ENCODE measurements at places on chromosomes 1 and 21. TPM values are rescaled to one million over a fixed set of nuclear protein-coding genes. Genes with fewer than 3 reads are reported as not detected.

DNA sequence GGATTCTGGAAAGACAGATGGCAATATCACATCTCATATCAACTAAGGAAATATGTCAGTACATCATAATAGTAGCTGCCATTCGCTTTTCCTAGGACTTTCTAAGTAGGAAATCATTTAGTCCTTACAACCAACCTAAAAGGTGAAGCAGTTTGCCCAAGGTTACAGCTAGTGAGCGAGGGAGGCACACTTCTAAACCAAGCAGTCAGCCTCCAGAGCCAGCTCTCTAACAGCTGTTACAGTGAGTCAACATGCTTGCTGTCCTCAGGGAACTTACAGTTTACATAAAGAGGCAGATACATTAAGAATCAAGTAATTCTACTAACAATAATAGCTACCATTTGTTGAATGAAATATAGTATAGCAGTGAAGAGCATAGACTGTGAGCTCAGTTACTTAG, 57.1 kb downstream of the GIPC2 start:
- peak overlapping the region; percentile 20 for H3K27ac ChIP-seq
- DNase-seq, result peak; percentile 32
- H3K27me3 ChIP-seq, result no peaks in the 10 kb centered on the region
- H3K36me3 ChIP-seq, result no peaks in the 10 kb centered on the region
- no peak overlapping the region for H3K4me3 ChIP-seq
- H3K4me1 ChIP-seq, result peaks cover 6% of the 10 kb centered on the region

DNA sequence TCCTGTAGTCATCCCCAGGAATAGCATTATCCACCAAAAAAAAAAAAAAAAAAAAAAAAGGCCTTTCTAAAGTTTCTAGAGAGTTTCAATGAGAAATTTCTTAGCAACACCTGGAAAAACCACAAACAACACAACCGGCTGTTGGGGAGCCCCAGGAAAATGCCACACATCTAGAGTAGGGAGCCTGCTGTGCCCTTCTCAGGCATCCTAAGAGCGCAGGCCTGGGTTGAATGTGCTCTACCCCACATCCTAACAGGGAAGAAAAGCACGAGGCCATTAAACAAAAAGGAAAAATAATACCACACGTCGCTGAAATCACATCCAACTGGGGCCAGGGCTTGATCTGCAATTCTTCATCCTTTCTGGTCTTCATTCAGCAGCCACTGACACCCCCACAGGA, 367.5 kb downstream of the TGFB2 start:
- no peaks in the 10 kb centered on the region for H3K36me3 ChIP-seq
- H3K27ac ChIP-seq, result no peak overlapping the region
- no peak for DNase-seq
- H3K4me3 ChIP-seq, result no peak overlapping the region
- H3K4me1 ChIP-seq, result peaks cover 7% of the 10 kb centered on the region
- no peaks in the 10 kb centered on the region for H3K27me3 ChIP-seq

KCNA2 gene
- under 0.01 TPM for total RNA-seq

RNU1-4 gene
- under 0.01 TPM for total RNA-seq

DNA sequence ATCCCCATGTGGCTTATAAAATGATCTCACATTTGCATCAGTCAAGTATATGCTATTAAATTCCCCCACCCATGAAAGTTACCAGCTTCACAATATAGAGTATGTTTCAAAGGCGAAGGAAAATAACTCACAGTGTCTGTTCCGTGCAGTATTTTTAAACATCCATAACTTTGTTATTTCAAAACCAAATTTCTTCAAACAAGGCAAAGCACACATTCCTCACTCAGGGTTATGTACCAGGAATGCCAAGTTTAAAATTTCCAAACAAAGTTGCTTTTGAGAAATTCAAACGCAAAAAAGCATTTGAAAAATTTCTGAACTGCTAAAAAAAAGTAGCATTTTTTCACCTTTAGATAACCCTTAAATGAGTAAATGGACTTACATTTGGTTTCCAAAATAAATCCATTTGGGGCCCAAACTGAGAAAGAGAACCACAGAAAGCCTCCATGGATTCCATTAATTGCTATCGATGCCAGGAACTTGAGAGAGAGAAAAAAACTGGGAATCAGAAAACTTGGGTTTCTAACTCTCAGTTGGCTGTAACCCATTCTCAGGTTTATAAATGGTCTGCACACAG, 149.5 kb downstream of the SLC30A10 start:
- H3K27ac ChIP-seq, result peak overlapping the region; percentile 99
- no peaks in the 10 kb centered on the region for H3K27me3 ChIP-seq
- no peaks in the 10 kb centered on the region for H3K36me3 ChIP-seq
- H3K4me3 ChIP-seq, result no peak overlapping the region
- peak; percentile 31 for DNase-seq
- peaks cover 6% of the 10 kb centered on the region for H3K4me1 ChIP-seq

PTCH2 gene
- under 0.01 TPM for total RNA-seq

ANKRD65 gene
- total RNA-seq, result not detected

DNA sequence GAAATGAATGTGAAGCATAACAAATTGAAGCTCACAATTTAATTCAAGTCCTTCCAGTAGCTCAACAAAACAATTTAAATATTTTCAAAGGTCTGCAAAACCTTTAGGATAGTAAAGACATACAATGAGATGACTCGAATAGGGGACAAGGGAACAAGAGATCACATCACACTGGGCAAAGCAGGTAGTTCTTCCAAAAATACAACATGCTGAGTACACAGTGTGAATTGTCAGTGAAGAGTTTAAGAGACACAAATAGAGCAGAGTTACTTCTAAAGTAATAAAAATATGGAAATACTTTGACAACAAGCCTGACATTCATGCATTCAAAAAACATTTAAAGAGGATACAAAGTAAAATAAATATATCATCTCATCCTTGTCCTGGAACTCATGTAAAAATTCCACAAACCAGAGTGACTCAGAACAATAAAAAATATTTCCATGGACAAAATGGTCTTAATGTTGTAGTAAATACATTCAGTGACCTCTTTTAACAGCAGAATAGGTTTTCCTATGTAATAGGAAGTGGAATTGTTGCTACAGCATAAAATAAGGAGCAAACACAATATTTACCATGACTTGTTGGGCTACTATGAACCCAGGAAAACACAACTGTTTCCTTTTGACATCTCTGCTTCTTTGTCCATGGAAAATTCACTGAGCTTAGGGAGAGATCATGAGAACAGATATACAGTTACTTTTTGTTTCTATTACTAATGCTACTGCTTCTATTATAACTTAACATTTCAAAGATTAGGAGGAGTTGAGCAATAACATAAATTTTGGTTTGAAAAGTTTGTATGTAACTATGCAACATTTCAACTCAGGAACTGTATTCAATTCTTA, 83.7 kb upstream of the BCL10 start:
- peaks cover 16% of the 10 kb centered on the region for H3K4me1 ChIP-seq
- H3K36me3 ChIP-seq, result peaks cover 3% of the 10 kb centered on the region
- H3K27ac ChIP-seq, result peak overlapping the region; percentile 19
- no peak overlapping the region for H3K4me3 ChIP-seq
- DNase-seq, result peak; percentile 54

Data from IMR-90 (cell line).